ENCODE measurements at places on chromosomes 3 and 15.

DNA sequence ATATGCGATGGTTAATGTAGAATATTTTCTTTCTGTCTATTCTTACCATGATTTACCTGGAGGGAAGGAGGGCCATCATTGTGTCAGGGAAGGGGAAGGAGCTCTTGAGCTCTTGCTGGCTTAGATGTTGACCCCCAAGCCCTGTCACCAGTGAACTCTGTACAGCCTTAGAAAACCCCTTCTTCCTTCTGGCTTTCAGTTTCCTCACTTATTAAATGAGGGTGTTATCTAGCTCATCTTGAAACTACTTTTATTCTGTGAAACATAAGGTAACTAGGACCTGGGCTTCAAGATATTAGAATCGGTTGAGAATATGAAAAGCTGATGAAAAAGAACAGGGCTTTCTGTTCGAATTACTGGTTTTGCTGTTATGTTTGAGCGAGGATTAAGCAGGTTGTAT, 25.1 kb upstream of the UTS2B start:
- no peak for DNase-seq

DNA sequence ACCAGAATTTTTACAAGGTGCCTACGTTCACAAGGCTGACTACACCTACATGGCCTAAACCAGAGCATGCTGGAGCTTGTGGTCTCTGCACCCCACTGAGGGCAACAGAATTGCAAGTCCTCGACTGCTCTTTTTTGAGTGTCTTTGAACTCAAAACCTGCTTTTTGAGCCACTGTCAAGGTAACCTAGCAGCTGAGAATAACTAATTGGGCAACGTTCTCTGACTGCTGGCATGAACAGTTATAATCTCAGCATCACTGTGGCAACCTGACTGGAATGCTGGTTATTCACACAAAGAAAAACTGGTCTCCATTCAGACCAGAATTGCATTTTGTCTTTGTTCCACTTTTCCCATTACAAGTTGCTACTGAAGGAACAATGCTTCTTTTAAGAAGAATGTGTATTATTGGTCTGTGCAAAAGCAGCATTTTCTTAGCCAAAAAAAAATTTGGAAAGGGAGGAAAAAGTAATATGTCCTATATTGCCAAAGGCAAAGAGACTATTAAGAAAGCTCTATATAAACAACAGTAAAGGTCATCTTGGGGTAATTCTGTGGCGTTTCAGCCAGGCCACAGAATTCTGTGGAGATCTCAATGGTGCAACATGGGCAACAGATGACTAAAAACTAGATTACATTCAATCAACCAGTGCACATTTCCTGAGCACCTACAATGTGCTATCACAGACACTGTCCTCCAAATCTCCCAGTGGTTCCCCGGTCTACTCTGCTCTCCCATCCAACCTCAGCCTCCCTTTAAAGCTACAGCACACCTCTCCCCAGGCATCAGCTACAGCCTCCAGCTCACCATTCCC, 76.8 kb downstream of the TNIK start:
- no peak for DNase-seq

DNA sequence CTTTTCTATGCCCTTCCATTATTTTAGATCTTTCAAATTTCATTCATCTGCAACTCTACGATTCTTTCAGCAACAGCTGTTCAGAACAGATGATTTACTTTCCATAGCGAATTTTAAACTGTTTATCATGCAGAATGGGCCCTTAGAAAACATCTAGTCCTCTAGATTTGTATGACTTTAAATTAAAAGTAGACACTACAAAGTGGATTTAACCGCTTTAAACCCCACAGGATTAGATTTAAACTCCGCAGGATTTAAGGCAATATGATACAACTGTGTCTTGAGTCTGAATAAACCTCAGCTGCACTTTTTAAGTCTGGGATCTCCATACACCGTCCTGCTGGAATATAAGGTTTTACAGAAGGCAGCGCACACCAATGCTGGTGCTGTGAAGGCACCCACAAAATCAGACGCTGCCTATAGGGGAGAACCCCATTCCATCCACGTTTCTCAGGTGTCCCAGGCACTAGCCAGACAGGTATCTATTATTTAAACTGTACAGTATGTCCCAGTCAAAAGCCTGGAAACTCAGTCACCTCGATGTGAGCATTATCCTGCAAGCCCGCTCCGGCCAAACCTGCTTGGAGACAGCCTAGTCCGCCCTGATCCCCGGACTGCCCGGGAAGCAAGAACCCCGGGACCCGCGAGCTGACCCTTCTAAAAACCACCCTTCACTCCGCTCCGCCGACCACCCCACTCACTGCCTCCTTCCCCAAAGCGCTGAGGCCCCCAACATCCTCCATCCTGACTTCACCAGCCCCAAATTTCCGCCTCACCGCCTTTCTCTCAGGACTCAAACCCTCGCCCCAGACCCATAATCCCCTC, 768 bp downstream of the ANO10 start:
- no peak for DNase-seq

DNA sequence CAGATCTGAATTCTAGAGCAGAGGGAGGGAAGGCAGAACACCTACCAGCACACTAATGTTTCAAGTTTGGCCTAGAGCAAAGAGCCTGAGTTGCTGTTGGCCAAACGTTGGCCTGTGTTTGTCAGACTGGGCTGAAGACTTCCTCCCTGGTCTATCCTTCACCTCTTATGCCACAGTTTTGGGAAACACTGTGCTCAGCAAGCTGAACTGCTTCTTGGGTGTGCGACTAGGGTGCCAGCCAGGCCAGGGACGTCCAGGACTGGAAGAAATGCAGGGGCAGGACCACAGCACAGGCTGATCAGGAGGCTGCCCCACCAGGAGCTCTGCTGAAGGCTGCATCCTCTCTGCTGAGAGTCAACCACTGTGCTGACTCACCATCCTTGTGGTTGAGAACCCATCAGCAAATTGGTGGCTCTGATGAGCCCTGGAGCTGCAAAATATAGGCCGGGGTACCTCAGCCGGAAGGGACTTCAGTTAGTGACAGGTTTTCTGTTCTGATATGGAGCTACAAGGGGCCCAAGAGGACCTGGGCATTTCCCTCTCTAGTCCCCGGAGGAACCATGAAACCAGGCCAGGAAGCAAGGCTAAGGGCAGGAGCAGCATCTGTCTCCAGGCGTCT, 131.6 kb upstream of the RASGRP1 start:
- DNase-seq, result no peak

GRCh38 chr3:118782755-118783202, 251.9 kb downstream of the IGSF11 start:
- no peak for DNase-seq

- no peak for DNase-seq
Observed at GRCh38 chr15:68700455-68701123, 120.1 kb downstream of the ANP32A start.

GRCh38 chr3:8882642-8883041, 80.6 kb downstream of the RAD18 start:
- no peak for DNase-seq

DNA sequence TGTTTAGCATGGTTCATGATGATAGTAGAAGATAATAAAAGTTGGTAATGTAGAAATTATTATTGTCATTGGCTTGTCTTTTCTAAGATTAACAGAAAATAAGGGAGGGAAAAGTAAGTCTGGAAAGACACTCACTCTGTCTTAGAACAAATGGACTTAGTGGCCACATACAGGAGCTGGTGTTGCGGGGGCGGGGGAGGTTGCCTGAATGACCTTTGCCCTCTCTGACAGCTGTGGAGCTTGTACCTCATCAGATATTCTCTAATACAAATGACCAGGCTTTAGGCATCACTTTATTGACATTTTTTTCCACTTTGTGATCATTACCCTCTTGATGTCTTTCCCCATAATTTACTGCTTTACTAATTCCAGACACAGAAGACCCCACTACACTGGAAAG, 5.9 kb downstream of the TAGLN3 start:
- DNase-seq, result no peak

GRCh38 chr3:181534781-181535221, 176.9 kb upstream of the SOX2 start:
- no peak for DNase-seq

- no peak for DNase-seq
Observed at GRCh38 chr3:14543446-14543845, 3.3 kb upstream of the GRIP2 start.

DNA sequence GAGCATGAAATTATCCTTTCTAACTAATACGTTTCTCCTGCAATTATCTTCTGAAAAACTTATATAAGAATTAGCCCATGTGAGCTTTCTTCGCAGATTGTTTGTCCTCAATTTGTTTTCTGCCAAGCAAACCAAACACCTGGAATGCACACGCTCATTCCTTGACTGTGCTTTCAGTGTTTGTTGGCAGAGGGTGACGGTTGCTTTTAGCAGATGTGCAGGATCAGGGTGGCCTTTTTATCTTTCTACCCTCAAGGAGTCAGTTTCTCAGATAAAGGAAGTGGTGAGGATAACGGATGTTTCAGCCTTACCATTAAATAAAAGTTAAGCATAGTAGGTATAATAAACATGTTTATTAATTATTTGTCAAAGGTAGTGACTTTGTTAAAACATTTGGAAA, 15.2 kb downstream of the ARPP21 start:
- DNase-seq, result no peak

GRCh38 chr3:129835198-129835597, 58.3 kb downstream of the TMCC1 start:
- no peak for DNase-seq

DNA sequence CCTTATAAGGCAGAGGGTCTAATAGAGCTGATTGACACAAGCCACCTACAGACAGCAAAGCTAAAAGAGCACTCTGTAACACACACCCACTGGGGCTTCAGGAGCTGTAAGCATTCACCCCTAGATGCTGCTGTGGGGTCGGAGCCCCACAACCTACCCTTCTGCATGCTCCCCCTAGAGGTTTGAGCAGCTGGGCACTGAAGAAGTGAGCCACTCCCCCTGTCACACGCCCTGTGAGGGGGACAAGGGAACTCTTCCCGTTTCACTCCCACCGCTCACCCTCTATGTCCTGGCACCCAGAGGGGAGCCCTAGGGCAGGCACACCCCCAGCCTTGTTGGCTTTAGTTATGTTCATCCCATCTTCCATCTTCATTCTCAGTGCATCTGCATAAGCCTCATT, 9.4 kb upstream of the CSTA start:
- DNase-seq, result no peak

GRCh38 chr3:191781044-191781443, 320.1 kb downstream of the PYDC2 start:
- no peak for DNase-seq

GRCh38 chr3:192082730-192083660, 622.0 kb downstream of the PYDC2 start:
- DNase-seq, result no peak

GRCh38 chr3:178750639-178751300, 214.5 kb downstream of the KCNMB2 start:
- no peak for DNase-seq

GRCh38 chr15:25407950-25408349, 30.9 kb downstream of the UBE3A start:
- DNase-seq, result no peak

DNA sequence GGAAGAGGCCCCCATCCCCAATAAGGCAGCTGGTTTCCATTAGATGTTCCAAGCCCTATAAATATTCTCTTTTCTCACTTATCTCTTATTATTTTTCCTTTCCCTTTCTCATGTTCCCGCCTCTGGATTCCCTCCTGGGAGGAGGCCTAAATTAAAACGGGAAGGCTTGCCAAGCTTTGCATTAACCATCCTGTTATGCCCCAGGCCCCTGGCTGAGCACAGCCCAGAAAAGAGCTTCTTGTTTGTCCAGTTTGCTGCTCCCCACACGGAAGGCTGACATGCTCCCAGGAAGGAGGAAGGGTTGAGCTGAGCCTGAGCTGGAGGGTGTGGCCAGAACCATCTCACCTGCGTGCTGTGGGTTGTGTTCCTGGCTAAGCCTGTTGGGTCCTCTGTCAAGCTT, 63.1 kb upstream of the BOC start:
- DNase-seq, result no peak
